ENCODE measurements at places on chromosomes 4 and X.
A peak's percentile ranks its signal among the peaks of the same experiment; 100 is the strongest.

GRCh38 chr4:168636506-168637196 is 139.8 kb downstream of the PALLD start:
- DNase-seq = peak; percentile 89

DNA sequence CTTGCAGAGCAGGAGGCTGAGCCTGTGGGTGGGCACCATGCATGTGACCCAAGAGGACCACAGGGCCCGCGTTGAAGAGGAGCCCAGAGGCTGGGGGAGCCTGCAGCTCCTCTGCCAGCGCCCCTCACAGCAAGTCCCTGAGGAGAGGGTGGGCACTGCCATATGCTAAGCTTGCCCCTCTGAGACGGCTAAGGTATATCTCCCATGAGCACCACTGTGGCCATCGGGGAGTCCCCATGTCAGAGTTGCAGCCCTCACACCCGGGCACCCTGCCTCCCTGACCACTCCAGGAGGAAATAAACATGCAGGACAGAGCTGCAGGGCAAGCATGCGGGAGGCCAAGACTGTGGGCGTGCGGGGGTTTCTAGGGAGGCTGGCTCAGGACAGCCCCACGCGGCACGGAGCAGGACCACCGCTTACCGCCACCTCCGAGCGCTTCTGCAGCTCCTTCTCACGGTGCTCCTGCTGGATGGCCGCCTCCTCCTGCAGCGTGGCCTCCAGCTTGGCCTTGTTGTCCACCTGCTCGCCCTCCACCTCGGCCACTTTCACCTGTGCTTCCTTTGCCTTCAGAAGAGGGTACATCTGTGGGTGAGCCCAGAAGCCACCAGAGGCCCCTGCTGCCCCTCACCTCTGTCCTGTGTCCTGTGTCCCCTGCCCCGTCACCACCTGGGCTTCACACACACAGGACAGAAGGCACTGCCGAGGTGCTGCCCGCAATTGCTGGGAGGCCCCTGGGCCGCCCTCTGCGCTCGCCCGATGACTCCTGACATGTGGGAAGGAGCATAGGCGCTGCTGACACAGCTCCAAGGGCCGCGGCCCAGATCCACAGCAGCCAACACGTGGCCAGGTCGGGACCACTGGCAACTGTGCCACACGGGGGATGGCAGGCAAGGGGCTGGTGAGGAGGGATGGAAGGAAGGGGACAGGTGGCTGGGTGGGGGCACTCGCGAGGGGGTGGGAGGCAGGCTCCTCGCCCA is 29.8 kb downstream of the FGFR3 start:
- no peak for DNase-seq

GRCh38 chr4:188976644-188977115 is 837.4 kb downstream of the TRIML1 start:
- DNase-seq = peak; percentile 87

GRCh38 chr4:85734424-85734831 is 259.5 kb downstream of the ARHGAP24 start:
- DNase-seq = no peak

DNA sequence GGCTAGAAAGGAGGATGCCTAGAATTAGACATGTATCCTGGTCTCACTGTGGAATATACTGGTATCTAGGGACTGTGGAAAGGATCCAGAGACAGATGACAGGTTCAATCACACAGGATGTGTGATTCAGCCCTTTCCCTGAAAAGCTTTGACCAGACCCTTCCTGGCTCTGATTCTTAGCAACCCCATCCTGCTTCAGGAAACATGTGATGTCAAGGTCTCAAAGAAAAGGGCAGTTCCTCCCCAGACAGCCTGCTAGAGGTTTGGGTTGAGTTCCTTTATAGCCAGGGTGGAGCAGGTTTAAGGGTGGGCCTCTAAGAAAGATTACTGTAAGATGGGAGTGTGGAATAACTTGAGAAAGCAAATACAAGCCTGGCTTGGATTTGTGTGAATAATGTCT is 3.0 kb downstream of the BMP15 start:
- DNase-seq = no peak
